ENCODE measurements at places on chromosomes 6 and 20.

DNA sequence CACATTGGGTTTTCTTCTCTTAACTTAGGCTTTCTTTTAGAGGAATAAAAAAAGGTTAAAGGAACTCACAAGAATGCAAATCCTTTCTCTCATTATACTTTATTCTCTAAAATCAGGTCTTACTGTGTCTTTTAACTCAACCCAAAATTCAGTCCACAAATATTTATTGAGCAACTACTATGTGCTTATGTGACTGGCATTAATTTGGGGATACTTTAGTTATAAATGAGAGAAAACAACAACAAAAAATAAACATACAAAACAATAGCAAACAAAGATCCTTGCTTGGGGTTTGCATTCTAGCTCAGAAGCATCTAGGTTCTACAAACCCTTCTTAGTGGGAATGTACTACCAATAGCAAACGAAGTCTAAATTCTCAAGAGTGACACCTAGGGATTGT lies 266.2 kb downstream of the UTRN start:
- DNase-seq = no peak

GRCh38 chr6:157707576-157707975 lies 115.5 kb upstream of the SNX9 start:
- DNase-seq = no peak

GRCh38 chr20:62230276-62230675 lies 8.0 kb upstream of the OSBPL2 start:
- no peak for DNase-seq

DNA sequence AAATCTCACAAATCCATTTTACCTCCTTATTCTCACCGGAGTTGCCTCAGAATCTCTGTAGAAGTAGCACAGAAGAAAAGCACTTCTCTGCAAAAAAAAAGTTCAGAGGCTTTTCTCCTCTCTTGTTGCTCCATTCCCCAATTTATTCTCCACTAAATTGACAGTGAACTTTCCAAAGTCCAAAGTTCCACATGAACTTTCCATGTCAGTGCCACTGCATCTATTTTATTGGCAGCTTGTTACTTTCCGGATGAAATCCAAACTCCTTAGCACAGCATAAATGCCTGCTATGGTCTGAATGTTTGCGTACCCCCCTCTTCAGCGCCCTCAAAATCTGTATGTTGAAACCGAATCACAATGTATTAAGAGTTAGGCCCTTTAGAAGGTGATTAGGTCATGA lies 77.0 kb upstream of the MAP7 start:
- no peak for DNase-seq

- peak; percentile 28 for DNase-seq
These were observed 94.3 kb downstream of the JPH2 start for GRCh38 chr20:44092551-44093248.

DNA sequence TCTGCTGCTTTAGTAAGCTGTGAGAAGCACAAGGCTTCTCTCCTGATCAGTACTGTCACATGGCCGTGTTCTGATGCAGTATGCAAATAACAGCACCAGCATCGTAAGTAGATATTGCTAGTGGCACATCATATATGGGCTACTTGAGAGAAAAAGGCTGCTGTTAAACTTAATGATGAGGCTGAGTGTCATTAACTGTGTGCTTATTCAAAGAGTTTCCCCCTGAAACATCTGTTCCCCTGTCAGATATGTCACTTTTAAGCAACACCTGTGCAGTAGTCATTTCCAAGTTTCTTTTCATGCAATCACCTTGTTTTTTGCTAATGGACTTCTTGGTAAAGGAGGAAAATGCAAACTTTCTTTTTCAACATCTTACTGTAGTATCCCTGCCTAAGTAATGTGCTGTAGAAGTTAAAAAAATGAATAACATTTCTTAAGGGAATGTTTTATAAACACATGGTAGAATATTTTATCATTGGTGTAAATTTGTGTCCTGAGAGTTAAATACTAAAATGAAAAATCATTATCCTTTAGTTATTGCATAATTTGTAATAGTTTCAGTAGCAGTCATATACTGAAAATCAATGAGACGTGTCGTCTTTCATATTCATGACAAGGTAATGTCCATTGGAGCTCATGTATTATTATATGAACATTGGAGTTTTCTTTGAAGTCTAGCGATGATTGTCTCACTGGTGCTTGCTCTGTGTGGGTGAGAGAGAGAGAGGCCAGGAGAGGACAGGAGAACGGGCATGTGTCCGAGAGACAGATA lies 366.3 kb downstream of the CDKAL1 start:
- no peak for DNase-seq

GRCh38 chr6:30149234-30149633 lies 11.8 kb downstream of the TRIM10 start:
- no peak for DNase-seq

DNA sequence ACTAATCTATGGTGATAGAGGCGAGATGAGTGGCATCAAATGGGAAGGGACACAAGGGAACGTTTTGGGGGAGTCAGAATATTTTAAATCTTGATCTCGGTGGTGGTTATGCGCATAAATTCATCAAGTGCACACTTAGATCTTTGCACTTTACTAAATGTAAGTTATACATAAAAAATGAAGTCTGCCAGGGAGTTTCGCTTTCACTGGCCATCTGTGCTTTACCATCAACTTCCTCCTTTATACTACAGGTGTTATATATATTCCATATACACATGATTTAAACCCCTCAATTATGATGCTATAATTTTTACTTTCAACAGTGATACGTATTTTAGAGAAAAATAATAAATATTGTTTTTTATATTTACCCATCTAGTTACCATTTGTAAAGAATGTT lies 97.6 kb upstream of the AKIRIN2 start:
- DNase-seq = no peak

- peak; percentile 35 for DNase-seq
These were observed 1.3 kb downstream of the MAN1A1 start for GRCh38 chr6:119348096-119348747.

- no peak for DNase-seq
These were observed 163.4 kb downstream of the FARS2 start for GRCh38 chr6:5424726-5425125.

GRCh38 chr20:5535125-5535756 lies 215.0 kb upstream of the SHLD1 start:
- no peak for DNase-seq

- DNase-seq = no peak
These were observed 95.6 kb downstream of the RAMACL start for GRCh38 chr6:166490671-166491500.

DNA sequence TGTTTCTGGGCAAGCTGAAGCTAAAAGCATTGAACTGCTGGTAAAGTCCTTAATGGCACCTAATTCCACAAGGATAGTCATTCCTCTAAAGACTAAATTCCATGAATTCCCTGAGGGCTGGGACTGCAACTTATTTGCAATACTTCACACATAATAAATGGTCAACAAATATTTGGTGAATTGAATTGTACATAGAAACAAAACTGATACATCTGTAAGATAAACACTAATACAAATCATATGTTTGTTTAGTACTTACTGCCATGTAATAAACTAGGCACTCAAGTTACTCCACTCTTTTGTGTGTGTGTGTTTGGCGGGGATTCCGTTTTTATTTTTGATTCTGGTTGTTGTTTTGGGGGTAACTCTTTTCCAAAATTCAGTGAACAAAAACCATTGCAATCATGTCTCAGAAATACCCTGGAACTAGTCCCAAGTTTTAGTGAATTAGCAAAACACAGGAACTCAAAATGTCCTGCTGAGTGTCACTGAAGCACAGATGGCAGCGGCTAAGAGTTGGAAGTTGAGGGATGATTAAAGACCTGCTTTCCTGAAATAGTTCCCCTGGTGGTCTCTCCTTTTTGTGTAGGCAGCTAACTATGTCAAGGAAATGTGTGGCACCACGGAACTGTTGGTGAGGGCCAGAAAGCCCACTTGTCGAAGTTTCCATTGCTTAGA lies 74.8 kb upstream of the SNRPB2 start:
- no peak for DNase-seq

DNA sequence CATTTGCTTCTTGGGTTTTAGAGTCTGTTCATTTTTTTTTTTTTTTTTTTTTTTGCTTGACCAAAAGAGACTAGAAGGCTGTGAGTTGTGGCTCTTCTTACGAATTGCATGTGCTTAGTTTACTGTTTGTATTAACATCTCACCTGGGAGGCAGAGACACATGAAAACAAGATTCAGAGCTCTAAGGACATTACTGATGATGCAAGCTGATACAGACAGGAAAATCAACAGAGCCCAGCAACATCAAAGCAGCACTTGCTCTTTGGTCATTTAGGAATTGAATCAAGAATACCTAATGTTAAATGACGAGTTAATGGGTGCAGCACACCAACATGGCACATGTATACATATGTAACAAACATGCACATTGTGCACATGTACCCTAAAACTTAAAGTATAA lies 55.7 kb upstream of the HS3ST5 start:
- no peak for DNase-seq

DNA sequence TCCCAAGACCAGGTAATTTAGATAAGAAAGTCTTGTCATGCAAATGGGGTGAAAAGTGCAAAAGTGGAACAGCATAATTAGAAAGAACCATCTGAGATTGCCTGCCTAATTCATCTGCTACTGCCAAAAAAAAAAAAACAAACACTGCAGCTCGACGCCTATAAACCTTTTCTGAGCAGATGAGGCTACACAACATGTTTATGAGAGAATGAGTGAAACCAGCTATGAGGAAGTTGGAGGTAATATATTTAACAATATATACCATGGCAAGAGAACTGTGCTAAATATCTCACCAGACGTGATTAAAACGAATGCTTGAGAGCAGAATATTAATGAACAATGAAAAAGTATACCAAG lies 50.0 kb downstream of the LAMA4 start:
- DNase-seq = no peak

- DNase-seq = no peak
These were observed 15.3 kb downstream of the HCK start for GRCh38 chr20:32067234-32067821.

DNA sequence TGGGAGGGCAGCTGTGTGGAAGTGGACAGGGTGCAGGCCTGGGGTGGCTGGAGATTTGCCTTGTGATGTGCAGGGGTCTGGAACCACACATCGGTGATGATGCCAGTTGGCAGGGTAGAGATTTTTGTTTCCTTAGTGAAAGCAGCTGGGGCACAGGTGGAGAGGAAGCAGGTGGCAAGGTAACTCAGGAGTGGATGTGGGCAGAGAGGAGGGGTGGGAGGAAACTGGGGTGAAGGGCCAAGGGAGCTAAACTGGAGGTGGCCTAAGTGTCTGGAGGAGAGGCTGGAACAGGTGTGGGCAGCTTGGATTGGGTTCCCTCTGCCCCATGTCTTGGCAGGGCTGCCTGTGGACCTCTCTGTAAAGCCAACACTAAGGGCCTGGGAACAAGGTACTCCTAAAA lies 4.7 kb upstream of the SCUBE3 start:
- no peak for DNase-seq

DNA sequence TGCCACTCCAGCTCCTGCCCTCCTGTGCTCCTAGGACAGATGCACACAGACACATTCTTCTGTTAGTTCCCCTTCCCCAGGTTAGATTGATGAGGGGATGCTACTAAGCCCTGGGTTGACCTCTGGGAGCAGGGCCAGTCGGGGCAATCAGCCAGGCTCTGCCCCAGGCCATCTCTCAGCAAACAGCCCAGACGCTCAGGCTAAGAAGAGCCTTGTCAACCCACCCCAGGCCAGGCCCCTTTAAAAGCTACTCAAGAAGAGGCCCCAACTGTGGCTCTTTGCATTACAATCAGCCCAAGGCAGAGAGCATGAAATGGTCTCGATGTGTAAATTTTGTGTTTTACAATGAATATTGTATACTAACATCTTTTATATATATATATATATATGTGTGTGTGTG lies 107.4 kb downstream of the TFAP2A start:
- DNase-seq = no peak

DNA sequence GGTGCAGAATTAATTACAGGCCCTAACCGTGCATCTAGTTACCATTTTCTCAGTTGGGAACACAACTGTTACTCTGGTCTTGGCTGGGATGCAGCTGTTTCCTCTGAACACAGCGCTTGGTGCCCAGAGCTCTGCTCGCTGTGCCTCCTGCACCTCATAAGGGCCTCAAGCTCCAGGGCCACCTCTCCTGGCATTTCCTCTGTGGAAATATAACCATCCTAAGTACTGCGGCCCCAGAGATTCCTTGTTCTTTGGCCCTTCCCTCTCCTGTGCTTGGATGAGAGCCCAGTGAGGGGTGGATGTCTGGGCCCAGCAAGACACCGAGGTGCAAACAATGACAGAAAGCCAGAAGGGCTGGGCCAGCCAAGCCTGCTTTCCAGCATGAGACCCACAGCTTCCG lies 169.9 kb upstream of the CST7 start:
- DNase-seq = no peak

GRCh38 chr6:46642928-46643751 lies 9.5 kb downstream of the CYP39A1 start:
- DNase-seq = no peak

GRCh38 chr20:58621906-58622548 lies 29.1 kb upstream of the STX16 start:
- no peak for DNase-seq

DNA sequence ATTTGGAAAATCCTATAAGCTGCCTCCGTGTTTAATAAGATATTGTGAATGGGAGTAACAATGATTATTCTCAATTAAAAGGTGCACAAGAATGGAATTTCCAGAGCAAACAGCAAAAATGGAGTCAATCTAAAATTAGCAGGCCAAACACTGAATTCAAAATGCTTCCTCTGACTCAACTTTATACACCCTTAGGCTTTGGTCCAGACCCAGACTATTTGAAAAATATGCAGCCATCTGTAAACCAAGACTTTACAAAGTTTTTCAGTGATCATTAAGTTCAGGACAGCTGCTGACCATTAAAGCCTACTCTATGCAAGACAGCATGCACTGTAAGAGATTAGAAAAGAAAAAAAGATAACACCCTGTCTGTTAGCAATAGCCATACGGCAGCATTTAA lies 39.4 kb upstream of the CCN6 start:
- DNase-seq = no peak

GRCh38 chr20:50276119-50277063 lies 85.8 kb downstream of the CEBPB start:
- peak; percentile 27 for DNase-seq

GRCh38 chr6:84050408-84050807 lies 16.8 kb downstream of the MRAP2 start:
- DNase-seq = no peak

- no peak for DNase-seq
These were observed 81.4 kb downstream of the CTNNBL1 start for GRCh38 chr20:37775200-37775599.

DNA sequence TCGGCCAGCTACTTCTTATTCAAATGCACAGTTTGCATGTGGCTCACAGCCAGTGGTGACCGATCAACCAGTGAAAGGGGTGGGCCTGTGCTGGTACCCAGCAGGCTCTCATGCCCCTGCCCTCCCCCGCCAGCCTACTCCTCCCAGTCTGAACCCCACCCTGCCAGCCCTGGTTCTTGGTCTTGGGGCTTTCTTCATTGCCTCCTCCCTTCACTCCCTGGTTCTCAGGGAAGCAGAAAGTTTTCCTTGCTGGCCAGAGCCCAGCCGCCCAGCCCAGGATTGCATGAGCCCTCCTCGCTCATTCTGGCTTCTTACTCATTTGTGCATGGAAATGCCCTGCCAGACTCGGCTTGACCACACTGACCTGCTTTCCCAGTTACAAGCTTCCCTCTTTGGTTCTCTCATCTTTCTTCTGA lies 40.8 kb downstream of the KCNK17 start:
- no peak for DNase-seq

- DNase-seq = no peak
These were observed 35.7 kb downstream of the MGME1 start for GRCh38 chr20:18004384-18005031.

GRCh38 chr6:46876126-46876525 lies 45.6 kb downstream of the ADGRF5 start:
- DNase-seq = no peak

All from CD4-positive, alpha-beta T cell treated with Interleukin-17A for 1 hour (primary cell).